ENCODE measurements at places on chromosomes 5 and 9.

- DNase-seq: no peak
Observed at GRCh38 chr5:178304016-178304415, 71.4 kb upstream of the PHYKPL start.

- no peak for DNase-seq
Observed at GRCh38 chr5:133396187-133396741, 216.1 kb downstream of the FSTL4 start.

DNA sequence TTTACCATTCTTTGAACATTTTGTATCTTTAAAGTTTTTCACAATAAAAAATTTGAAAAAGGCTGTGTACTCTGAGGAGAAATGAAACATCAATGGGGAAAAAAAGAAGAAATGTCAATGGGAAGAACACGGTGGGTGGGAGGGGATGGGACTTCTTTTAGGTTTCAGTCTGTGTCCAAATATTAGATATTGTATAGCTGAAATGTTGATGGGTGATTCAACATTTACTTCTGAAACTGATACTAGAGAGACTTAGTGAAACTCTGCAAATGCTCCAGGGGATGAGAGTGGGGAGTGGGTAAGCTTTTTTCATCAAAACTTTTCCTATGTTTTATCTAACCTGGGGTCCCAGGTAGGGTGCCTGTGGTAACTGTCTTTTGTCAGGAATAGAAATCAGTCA is 311.9 kb downstream of the MAN2A1 start:
- DNase-seq: no peak

DNA sequence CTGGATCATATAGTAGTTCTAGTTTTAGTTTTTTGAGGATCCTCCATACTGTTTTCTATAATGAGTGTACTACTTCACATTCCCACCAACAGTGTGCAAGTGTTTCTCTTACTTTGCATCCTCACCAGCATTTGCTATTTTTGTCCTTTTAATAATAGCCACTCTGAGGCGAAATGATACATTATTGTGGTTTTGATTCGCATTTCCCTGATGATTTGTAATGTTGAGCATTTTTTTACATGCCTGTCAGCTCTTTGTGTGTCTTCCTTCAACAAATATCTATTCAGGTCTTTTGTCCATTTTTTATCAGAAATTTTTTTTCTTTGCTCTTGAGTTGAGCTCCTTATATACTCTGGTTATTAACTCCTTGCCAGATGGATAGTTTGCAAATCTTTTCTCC is 114.0 kb downstream of the ADAMTSL1 start:
- DNase-seq: no peak

DNA sequence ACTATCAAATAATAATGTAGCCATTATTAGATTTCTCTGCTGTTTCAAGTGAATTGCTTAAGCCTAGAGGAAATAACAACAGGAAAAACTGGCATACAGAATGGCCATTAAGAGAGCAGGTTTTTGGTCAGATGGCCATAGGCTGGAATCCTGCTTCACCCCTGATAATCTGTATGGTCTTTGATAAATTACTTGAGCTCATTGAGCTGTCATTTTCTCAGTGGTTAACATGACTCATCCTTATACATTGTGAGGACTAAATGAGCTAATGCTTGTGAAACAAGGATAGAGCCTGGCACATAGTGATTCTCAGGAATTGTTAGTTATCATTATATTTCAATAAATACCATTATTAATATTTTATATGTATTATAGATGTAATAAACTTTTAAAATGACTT is 516.5 kb downstream of the KIF4B start:
- no peak for DNase-seq

DNA sequence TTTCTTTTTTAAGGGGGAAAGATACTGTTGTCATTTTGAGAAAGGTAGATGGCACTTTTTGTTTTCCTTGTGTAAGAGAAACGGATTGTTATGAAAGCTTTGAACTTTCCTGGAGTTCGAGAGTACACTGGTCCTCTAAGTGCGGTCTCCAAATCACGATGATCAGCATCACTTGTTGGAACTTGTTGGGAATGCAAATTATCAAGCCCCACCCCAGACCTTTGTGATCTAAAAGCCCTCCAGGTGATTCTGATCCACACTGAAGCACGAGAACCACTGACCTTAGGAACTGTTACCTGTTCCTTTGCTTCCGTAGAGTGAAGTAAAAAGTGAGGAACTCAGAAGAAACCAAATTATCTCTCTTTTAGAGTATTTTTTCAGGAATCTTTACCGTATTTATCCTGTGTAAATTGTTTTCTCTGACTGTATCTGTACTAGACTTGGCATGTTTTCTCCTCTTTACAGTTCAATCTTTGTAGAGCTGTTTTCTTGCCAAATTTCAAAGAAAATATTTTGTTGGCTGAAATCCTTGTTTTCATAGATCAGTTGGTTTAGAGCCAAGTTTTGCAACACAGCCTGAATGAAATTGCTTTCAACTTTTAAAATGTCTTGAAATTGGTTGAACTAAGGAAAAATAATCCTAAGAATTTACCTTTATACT is 4.0 kb downstream of the MAT2B start:
- no peak for DNase-seq

GRCh38 chr9:121865060-121865459 is 213.6 kb downstream of the DAB2IP start:
- DNase-seq: no peak

GRCh38 chr5:112694853-112695709 is 42.6 kb upstream of the APC start:
- no peak for DNase-seq

GRCh38 chr9:16004613-16005012 is 451.8 kb downstream of the CCDC171 start:
- DNase-seq: no peak
